Chondrocyte (in vitro differentiated cells): ENCODE measurements at places on chromosomes 16 and 17. TPM values are rescaled to one million over a fixed set of nuclear protein-coding genes. Genes with fewer than 3 reads are reported as not detected.

GRCh38 chr17:80774146-80774545, 217.5 kb upstream of the CHMP6 start:
- H3K36me3 ChIP-seq: peaks cover 8% of the 10 kb centered on the region
- H3K4me3 ChIP-seq: no peak overlapping the region
- H3K27ac ChIP-seq: no peak overlapping the region

GRCh38 chr17:56661906-56662305, 68.4 kb downstream of the NOG start:
- H3K27me3 ChIP-seq: peaks cover 27% of the 10 kb centered on the region
- H3K27ac ChIP-seq: no peak overlapping the region
- no peak for DNase-seq
- H3K36me3 ChIP-seq: no peaks in the 10 kb centered on the region
- no peak overlapping the region for H3K4me3 ChIP-seq

The TMC7 gene
- total RNA-seq: 1.2 to 1.8 TPM (median 1.6 TPM) in 3 replicates

DNA sequence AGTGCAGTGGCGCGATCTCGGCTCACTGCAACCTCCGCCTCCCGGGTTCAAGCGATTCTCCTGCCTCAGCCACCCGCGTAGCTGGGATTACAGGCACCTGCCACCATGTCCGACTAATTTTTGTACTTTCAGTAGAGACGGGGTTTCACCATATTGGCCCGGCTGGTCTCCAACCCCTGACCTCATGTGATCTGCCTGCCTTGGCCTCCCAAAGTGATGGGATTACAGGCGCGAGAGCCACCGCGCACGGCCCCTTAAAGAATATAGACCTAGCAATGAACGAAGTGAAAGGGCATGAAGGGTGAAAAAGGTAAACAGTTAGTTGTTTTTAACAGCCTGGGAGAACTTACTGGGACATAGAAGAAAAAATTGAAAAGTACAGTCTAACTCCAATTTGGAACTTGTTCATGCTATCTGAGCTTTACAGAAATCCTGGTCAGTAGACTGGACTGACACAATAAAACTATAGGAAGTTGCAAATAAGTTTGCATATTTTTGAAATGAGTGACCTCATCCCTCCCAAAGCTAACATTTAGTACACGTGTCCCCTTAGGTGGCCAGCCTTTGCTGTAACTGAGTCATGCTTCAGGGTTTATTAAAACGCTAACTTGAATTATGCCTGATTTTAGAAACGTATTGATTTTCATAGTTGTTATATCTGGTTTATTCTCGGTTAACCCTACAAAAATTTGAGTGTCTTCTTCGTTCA, 1.8 kb downstream of the COG1 start:
- peak overlapping the region; percentile 74 for H3K27ac ChIP-seq
- H3K36me3 ChIP-seq: peaks cover 31% of the 10 kb centered on the region
- H3K4me3 ChIP-seq: peak overlapping the region; percentile 56
- H3K4me1 ChIP-seq: peaks cover 26% of the 10 kb centered on the region

DNA sequence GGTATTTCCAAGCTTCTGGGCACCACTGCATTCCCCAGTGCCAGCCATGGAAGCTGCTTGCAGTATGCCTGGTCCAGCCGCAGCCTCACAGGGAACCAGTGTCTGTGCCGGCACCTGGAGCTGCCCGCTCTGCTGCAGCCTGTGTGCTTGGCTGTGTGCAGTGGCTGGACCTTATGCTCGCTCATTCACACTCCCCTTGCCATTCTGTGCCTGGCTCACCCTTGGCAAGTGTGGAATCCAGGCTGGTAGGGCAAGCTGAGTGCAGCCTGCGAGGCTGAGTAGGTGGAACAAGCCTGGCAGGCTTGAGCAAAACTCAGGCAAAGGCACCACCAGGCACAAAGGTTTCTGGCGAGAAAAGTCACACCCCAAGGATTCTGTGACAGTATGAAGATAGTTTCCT, 144.0 kb downstream of the MYO1D start:
- H3K36me3 ChIP-seq: peaks cover 4% of the 10 kb centered on the region
- no peak overlapping the region for H3K27ac ChIP-seq
- H3K27me3 ChIP-seq: no peaks in the 10 kb centered on the region
- DNase-seq: no peak
- no peaks in the 10 kb centered on the region for H3K4me1 ChIP-seq
- H3K4me3 ChIP-seq: no peak overlapping the region

DNA sequence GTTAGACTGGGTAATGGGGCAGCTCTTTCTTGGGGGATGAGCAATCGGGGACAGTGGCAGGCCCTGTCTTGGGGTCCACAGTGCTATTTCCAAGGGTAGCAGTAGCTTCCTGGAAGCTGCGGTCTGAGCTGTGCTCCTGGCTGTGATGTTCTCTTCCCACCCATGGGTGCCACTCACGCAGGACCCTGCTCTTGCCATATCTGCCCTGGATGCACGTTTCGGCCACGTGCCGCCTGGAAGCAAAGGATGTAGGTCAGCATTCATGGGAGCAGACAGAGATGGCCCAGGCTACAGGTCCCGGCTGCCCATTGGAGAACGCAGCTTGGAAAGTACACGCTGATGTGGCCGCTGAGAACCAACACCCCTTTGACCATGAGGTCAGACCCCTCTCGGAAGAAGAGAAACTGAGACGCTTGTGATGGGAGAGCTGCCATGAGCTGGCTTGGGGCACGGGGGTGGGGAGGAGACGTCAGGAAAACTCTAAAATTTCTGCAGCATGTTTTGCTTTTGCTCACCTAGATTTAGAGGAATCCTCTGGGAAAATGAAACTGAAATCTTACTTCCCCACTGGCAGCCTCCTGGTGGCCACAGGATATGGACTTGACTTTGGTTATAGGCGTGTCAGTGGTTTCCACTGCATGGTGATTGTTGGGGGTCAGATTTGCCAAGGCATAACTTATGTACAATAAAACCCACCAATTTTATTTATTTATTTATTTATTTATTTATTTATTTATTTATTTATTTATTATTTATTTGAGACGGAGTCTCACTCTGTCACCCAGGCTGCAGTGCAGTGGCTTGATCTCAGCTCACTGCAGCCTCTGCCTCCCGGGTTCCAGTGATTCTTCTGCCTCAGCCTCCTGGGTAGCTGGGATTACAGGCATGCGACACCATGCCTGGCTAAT, 36.2 kb upstream of the IRF8 start:
- H3K4me3 ChIP-seq: no peak overlapping the region
- no peak overlapping the region for H3K27ac ChIP-seq
- peak; percentile 61 for DNase-seq
- no peaks in the 10 kb centered on the region for H3K4me1 ChIP-seq

DNA sequence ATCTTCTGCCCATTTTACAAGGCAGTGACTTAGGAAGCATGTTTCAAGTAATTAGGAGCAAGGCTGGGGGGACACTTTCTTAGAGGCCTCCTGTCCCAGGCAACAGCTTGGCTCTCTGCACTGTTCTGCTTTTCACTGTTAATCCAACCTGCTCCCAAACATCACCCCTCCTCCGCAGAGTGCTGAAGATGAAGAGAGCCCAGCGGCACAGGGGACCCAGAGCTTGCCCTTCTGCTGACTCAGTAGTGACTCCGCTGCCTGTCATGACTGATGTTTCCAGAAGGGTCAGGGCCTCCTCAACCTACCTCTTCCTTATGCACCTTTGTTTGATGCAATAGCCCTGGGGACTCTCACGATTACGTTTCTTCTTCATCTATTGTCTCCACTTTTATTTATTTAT, 38.9 kb upstream of the NDRG4 start:
- H3K27me3 ChIP-seq: peaks cover 32% of the 10 kb centered on the region
- H3K27ac ChIP-seq: no peak overlapping the region
- H3K36me3 ChIP-seq: no peaks in the 10 kb centered on the region

- no peak overlapping the region for H3K4me3 ChIP-seq
- no peak for DNase-seq
- H3K27ac ChIP-seq: no peak overlapping the region
- H3K27me3 ChIP-seq: peaks cover 14% of the 10 kb centered on the region
- H3K4me1 ChIP-seq: no peaks in the 10 kb centered on the region
Observed at GRCh38 chr16:19392352-19392751, 25.3 kb upstream of the TMC5 start.

DNA sequence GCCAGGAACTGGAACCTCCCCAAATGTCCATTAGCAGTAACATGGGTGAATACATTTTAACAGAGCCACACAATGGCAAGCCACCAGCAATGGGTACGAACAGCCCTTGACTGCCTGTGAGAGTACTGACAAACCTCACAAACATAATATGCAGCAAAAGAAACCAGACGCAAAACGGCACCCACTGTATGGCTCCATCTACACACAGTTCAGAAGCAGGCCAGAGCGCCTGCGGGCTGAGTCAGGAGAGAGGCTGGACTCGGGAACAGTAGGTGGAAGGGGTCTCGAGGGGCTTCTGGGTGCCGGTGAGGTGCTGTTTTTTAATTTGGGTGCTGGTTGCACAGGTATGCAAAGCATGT, 77.4 kb upstream of the TOB1 start:
- H3K4me3 ChIP-seq: no peak overlapping the region
- DNase-seq: peak; percentile 59
- H3K27me3 ChIP-seq: peaks cover 2% of the 10 kb centered on the region
- H3K36me3 ChIP-seq: no peaks in the 10 kb centered on the region
- H3K27ac ChIP-seq: no peak overlapping the region

The OR1F1 gene
- 0.37 to 0.38 TPM in 2 of 3 replicates, not detected in the other for total RNA-seq

The MYH8 gene
- total RNA-seq: not detected in 3 replicates

The CTRB1 gene
- not detected in 3 replicates for total RNA-seq

DNA sequence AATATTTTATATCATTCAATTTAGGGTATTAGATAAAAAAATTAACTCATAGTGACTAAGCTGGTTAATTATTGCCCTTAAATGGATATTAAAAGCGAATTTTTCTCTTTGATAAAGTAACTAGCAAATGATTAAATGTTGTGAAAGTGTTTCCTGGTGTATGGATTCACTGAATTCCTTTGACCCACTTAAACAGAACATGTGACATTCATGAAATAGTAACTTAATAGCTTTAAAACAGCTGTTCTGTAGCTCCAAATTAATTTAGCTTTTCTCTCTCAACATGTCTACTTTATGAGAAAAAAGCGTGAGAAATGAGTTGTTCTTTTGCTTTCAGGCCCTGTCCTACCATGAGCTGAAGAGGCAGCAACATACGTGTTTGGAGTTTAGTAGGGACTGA, 36.4 kb upstream of the APPBP2 start:
- H3K4me3 ChIP-seq: no peak overlapping the region
- H3K27ac ChIP-seq: no peak overlapping the region
- no peaks in the 10 kb centered on the region for H3K4me1 ChIP-seq
- DNase-seq: no peak
- no peaks in the 10 kb centered on the region for H3K27me3 ChIP-seq

DNA sequence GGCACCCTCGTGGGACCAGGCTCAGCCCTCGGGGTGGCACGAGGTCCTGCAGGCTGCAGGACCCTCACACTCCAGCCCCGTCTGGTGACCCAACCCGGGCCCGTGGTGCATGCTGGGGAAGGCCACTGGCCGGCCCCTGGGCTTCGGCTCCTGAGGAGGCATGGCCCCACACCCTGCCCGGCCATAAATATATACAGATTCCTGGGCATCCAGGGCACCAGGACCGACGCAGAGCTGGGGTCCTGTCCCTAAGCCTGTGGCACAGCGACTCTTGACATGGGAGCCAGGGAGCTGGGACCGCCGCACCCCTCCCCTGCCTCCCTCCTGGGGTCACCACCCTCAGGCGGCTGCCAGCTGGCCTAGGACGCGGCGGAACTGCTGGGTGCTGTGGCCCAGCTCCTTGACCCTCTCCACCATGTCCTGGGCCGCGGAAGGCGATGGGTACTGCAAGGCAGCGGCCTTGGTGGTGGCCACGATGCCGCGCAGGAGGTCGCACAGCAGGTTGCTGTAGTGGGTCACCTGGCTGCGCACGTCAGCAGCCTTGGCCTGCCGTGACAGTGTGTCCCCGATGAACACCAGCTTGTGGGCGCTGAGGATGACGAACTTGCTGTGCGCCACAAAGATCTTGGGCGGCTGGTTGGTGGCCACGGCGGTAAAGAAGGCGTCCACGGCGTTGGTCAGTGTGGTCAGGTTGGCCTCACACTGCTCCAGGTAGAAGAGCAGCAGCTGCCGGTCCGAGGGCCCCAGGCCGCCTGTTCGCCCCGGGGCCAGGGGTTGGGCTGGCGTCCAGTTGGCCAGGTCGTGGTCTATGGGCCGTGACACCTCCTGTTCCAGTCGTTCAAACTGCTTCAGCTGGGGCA, 10.6 kb downstream of the CTRB1 start:
- H3K4me1 ChIP-seq: peaks cover 18% of the 10 kb centered on the region
- H3K27ac ChIP-seq: no peak overlapping the region
- no peak overlapping the region for H3K4me3 ChIP-seq
- H3K36me3 ChIP-seq: peaks cover 29% of the 10 kb centered on the region
- peak; percentile 90 for DNase-seq
